ENCODE measurements at places on chromosomes 6 and 20.

DNA sequence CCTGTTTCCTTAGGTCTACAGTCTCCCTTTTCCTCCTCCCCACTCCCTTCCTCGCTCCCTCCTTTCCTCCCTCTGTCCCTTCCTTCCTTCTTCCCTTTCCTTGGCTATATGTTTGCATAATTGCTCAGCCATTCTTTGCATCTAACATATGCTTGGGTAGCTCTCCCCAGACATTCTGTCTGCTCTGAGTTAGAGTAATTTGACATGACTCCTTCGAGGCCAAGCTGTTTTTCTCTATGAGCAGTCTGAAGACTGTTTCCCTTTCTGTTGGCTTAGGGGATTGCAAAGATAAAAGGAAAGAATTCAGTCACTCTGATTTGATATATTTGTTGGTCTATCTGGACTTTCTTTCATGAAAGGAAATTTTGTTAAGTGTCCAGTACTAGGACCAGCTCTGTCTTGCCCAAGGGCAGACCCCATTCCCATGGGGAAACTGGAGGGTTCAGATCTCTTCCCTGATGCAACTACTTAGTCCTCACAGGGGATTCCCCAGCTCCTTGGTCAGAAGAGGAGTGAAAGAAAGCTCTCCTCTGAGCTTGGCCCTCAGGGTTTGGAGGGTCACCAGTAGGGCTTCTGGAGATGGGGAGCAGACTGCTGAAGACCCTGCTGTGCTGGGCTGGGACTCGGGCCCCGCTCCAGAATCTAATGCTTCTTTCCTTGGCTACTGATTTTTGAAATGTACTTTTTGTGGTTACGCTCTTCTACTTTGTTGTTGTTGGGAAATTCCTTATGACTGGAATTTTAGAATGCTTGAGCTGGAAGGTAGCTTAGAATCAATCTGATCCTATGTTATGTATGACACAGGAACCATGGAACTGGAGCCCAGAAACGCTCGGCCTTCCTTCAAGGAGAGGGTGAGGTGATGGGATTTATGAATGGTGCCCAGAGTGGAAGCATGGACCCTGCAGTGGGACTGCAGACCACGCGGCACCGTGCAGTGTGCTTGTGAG is 63.7 kb upstream of the SLC22A23 start:
- no peak for DNase-seq

DNA sequence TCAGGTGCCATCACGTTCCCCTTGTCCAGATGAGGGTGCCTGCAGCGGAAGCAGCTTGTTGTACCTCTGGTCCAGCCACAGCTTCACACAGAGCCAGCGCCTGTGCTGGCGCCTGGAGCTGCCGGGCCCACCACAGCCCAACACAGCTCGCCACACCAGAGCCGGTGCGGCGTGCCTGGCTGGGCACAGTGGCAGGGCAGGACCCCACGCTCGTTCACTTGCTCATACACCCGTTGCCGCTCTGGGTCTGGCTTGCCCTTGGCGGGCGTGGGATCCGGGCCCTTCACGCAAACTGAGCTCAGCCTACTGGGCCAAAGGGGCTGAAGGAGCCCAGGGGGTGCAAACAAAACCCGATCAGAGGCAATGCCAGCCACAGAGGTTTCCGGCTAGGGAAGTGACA is 492.5 kb upstream of the MANEA start:
- no peak for DNase-seq

- DNase-seq: no peak
These were observed 1760.2 kb upstream of the DEFB115 start for GRCh38 chr20:29497261-29497671.

- DNase-seq: no peak
These were observed 108.2 kb downstream of the NOL4L start for GRCh38 chr20:32476684-32477593.

DNA sequence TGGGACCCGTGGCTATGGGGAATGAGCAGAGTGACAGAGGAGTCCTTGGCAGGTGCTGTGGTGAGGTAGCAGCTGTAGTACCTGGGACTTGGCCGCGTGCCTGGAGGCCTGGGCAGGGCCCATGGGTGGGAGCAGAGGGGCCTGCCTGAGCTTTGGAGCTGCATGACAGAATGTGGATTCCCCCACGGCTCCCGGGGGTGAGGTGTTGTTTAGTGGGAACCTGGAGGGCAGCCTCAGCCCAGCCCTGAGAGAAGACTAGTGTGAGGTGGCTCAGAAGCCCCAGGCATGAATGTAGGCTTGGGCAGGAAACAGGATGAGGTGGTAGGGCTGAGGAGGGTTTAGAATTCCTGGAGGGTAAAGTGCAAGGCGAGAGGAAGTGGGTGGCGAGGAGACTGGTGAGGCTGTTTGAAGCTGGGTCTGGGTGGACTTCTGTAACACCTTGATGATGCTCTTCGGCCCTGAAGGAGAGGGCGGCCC is 86.5 kb upstream of the SCP2D1 start:
- DNase-seq: no peak

- DNase-seq: no peak
These were observed 62.9 kb downstream of the WDR27 start for GRCh38 chr6:169638915-169639314.

DNA sequence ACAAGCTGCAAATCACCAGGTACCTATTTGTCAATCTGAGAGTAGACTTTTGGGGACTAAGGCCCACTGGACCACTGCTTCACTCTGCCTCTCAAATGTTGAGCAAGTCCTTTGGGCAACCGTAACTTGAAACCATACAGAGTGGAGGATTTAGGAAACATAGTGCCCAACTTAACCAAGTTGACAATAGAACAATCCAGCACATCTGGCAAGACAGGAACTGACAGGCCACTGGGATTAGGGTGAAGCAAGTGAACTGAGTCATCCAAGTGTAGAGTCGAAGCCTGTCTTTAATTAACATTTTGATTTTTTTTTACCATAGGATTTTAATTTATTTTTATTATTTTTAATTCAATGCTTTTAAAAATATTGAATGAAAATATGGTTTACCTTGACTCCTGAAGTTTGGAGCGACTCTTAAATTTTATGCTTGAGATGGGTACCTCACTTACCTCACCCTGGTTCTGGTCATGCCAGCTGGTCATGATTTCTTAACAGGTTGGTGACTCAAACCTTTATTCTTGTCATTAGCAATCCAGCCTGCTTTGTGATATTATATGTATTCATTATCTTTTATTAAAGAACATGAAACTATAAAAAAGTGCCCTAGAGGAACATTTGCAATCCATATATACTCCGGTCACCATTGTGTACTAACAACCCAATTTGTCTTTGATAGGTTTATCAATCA is 312.1 kb upstream of the DEFB112 start:
- no peak for DNase-seq

DNA sequence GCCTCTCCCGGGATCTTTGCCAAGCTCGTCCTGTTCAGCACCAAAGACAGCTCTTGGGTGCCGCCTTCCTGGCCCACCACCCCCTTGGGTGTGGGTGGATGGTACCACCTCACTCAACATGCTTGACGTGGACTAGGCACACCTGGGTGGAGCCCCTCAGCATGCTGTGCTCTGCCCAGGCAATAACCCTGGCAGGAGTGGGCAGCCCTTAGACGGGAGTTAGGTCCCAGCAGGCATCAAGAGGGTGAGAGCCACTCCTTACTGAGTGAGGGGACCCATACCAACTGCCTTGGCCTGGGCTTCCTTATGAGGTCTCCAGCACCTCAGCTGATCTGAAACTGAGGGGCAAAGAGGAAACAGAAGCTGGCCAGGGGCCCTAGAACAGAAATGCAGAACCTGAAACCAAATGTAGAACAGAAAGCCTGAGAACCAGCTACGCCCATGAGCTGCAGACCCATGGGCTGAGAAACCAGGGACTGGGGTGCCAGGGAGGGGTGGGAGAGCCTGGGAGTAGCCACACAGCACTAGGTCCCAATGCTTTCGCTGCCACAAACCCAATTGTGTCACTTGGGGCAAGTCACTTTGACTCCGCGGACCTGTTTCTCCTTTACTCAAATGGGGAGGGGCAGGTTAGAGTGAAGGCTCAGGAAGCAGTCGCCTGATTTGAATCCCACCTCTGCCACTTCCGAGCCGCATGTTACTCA is 2.0 kb downstream of the FGD2 start:
- no peak for DNase-seq

GRCh38 chr6:50714487-50715379 is 1.4 kb downstream of the TFAP2D start:
- no peak for DNase-seq

DNA sequence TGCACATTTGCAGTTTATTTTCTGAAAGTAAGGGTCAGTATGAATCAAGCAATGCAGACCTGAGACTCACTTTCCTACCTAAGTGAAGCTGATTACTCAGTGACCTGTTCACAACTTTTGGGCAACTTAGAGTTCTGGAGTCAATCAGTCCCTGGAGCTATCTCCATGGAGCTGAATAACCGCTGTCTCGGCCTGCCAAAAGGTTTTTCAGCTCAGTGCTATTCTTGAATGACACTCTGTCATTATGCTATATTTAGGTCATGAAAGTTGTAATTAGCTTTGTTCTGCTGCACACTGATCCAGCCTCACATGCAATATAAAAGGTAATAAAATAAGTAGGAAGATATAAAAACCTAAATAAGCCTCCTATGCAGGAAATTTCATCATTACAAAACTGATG is 356.0 kb downstream of the BMP2 start:
- no peak for DNase-seq

GRCh38 chr6:152300517-152300916 is 336.6 kb downstream of the SYNE1 start:
- no peak for DNase-seq

GRCh38 chr20:39941245-39941644 is 747.8 kb downstream of the MAFB start:
- DNase-seq: no peak

DNA sequence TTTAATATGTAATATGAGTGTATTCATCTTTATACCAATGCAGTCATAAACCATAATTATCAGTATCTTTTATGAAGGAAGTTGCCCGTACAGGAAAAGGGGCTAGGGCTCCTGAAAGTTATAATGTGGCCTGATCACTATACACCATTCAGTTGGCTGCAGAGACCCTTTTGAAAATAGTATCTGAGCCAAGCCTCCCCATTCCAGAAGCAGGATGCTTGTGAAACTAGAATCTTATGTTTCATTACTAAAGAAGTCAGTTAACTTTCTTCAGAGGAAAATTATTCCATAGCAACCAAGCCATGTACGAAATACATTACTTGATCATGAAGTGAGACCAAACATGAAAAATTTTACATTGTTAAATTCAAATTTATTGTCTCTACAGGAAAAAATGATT is 251.5 kb upstream of the TCF21 start:
- no peak for DNase-seq

DNA sequence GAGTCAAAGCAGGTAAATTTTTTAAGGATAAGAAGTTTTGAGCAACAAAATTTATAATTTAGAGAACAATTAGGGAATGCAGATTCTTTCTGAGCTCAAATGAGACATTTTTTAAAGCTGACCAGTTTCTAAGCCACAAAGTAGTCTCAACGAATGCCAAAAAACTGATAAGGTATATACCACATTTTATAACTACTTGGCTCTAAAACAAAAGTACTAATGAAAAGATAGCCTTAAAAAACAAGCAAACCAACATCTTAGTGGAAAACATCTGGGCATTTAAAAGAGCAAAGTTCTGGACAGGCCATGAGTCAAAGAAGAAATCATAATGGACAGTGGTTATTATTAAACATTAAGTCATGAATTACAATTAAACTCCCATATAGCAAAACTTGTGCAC is 23.2 kb upstream of the RNF146 start:
- no peak for DNase-seq

DNA sequence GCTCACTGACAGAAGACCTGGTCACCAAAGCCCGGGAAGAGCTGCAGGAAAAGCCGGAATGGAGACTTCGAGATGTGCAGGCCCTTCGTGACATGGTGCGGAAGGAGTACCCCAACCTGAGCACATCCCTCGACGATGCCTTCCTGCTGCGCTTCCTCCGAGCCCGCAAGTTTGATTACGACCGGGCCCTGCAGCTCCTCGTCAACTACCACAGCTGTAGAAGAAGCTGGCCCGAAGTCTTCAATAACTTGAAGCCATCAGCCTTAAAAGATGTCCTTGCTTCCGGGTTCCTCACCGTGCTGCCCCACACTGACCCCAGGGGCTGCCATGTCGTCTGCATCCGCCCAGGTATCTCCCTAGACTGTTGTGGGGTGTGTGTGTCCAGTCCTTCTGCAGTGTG is 4.4 kb downstream of the TTPAL start:
- DNase-seq: no peak
